ENCODE measurements at places on chromosomes 12 and 14. TPM values are rescaled to one million over a fixed set of nuclear protein-coding genes. Genes with fewer than 3 reads are reported as not detected.

DNA sequence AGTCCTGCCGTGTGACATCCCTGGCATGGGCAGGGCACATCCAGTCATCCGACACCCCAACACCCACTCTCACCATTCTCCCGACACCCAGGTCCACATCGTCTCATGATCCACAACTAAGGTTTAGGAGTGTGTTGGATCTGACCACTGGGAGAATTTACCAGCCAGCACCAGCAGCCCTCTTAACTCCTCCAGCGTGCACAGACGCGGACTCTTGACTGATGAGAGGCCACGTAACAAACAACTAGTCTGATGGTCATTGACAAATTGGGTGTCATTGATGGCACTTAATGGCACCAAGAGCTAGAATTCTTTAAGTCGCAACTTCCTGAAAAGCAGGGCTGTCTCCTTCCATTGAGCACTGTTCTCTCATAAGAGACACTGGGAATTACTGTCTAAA, 203.0 kb upstream of the SFSWAP start:
- no peaks in the 10 kb centered on the region for H3K36me3 ChIP-seq
- no peaks in the 10 kb centered on the region for H3K4me1 ChIP-seq
- no peak overlapping the region for H3K4me3 ChIP-seq
- no peak overlapping the region for H3K27ac ChIP-seq

Gene TSPAN11
- 0.76 TPM for total RNA-seq

Gene TAS2R14
- 0.76 TPM for total RNA-seq

- H3K27me3 ChIP-seq, result peaks cover 8% of the 10 kb centered on the region
- peaks cover 12% of the 10 kb centered on the region for H3K4me1 ChIP-seq
- no peaks in the 10 kb centered on the region for H3K36me3 ChIP-seq
- no peak overlapping the region for H3K27ac ChIP-seq
Measured at GRCh38 chr14:101736071-101736470, 25.4 kb upstream of the PPP2R5C start.

Gene KRT84
- not detected for total RNA-seq

DNA sequence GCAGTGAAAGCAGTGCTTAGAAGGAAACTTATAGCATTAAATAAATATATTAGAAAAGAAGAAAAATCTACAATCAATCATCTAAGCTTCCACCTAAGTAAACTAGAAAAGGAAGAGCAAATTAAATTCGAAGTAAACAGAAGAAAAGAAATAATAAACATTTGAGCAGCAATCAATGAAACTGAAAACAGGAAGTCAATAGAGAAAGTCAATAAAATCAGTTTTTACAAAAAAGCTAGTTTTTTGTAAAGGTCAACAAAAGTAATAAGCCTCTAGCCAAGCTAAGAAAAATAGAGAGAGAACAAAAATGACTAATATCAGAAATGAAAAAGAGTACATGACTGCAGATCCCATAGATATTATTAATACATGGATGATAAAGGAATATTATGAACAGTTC, 34.2 kb upstream of the KTN1 start:
- no peak overlapping the region for H3K27ac ChIP-seq
- no peaks in the 10 kb centered on the region for H3K36me3 ChIP-seq
- no peak for DNase-seq

DNA sequence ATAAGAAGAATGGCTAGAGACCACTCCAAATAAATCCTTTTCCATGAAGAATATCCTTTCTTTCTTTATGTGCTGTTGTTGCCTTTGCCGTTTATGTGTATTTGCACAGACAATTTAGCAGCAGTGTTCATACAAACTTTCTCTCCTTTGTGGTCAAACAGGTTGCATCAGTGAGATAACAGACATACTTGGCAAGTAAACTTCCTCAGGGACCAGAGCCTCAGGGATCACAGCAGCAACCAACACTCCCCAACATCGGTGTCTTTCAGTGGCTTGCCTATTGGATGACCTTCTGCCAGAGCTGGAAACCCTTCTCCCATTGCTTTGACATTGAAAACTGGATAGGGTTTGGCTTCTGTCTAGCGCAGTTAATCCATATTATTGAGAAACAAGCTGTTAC, 252.2 kb downstream of the BTG1 start:
- H3K27ac ChIP-seq, result no peak overlapping the region
- H3K27me3 ChIP-seq, result no peaks in the 10 kb centered on the region
- H3K36me3 ChIP-seq, result no peaks in the 10 kb centered on the region
- no peak overlapping the region for H3K4me3 ChIP-seq
- no peaks in the 10 kb centered on the region for H3K4me1 ChIP-seq

Gene DLK1
- not detected for total RNA-seq

Gene AMDHD1
- 1.3 TPM for total RNA-seq

DNA sequence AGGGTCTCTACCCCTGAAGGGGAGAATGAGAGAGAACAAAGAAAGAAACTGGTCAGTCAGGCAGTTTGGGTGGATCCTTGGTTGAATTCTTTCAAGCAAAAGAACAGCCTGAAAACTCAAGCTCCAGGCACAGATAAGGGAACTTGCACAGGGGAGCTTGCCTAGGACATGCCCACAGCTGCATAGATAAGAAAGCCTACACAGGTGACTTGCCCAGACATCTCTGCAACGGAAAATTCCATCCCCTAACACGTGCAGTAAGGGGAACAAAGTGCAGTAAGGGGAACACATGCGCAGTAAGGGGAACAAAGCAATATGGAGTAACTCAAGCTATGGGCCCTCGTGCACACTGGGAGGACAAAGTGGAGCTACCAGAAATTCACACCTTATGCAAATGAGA, 540.1 kb upstream of the MIS18BP1 start:
- H3K36me3 ChIP-seq, result no peaks in the 10 kb centered on the region
- H3K27me3 ChIP-seq, result no peaks in the 10 kb centered on the region
- H3K4me1 ChIP-seq, result no peaks in the 10 kb centered on the region
- H3K27ac ChIP-seq, result no peak overlapping the region
- no peak overlapping the region for H3K4me3 ChIP-seq

- peak overlapping the region; percentile 99 for H3K27ac ChIP-seq
- H3K4me1 ChIP-seq, result peaks cover 52% of the 10 kb centered on the region
- H3K27me3 ChIP-seq, result no peaks in the 10 kb centered on the region
- H3K4me3 ChIP-seq, result peak overlapping the region; percentile 56
- no peaks in the 10 kb centered on the region for H3K36me3 ChIP-seq
- DNase-seq, result peak; percentile 95
Measured at GRCh38 chr12:45234139-45234865, 18.4 kb downstream of the ANO6 start.

GRCh38 chr12:129928643-129929042, 24.8 kb upstream of the TMEM132D start:
- no peaks in the 10 kb centered on the region for H3K4me1 ChIP-seq
- H3K27ac ChIP-seq, result no peak overlapping the region
- no peak for DNase-seq
- H3K27me3 ChIP-seq, result no peaks in the 10 kb centered on the region
- no peak overlapping the region for H3K4me3 ChIP-seq
